Pons (tissue), 1 donor: ENCODE measurements at places on chromosomes 12 and 14.

DNA sequence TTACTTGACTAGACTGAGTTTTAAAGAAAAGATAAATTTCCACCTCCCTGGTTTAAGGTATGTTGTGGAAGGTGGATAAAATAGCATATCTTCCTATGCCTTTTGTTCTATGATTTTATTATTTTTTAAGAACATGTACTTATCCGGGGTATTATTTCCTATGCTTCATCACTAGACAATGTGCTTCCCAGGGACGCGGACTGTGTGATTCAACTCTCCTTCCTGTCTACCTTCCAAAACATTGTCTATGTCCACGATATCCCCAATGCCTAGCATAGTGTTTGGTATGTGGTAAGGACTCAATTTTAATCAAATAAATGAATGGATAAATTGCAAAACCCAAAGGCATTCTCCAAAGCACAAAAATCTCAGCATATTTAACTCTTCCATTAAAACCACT is 8.3 kb upstream of the CCND2 start:
- DNase-seq = no peak

GRCh38 chr12:48021485-48022179 is 17.4 kb upstream of the COL2A1 start:
- no peak for DNase-seq

- DNase-seq = no peak
These were observed 1.9 kb upstream of the FOXN3 start for GRCh38 chr14:89418976-89419375.

- DNase-seq = peak; percentile 17
These were observed 908 bp downstream of the ENTPD5 start for GRCh38 chr14:74018174-74018585.

DNA sequence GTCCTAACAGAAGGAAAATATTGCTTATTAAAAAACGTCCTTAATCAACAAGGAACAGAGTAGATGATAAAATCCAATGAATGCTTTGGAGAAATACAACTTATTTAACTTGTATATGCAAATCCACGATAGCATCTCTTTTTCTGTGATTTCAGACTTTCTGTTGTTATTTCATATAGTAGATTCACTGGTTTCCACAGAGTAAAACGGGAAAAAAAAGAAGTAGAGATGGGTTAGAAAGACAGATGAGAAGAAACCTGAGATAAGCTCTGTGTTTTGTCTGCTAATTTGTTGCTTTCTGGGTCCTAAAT is 447.7 kb downstream of the RERGL start:
- no peak for DNase-seq

GRCh38 chr14:100049220-100049619 is 16.0 kb upstream of the EVL start:
- DNase-seq = no peak

GRCh38 chr12:111057701-111058425 is 137.5 kb upstream of the MYL2 start:
- DNase-seq = no peak

DNA sequence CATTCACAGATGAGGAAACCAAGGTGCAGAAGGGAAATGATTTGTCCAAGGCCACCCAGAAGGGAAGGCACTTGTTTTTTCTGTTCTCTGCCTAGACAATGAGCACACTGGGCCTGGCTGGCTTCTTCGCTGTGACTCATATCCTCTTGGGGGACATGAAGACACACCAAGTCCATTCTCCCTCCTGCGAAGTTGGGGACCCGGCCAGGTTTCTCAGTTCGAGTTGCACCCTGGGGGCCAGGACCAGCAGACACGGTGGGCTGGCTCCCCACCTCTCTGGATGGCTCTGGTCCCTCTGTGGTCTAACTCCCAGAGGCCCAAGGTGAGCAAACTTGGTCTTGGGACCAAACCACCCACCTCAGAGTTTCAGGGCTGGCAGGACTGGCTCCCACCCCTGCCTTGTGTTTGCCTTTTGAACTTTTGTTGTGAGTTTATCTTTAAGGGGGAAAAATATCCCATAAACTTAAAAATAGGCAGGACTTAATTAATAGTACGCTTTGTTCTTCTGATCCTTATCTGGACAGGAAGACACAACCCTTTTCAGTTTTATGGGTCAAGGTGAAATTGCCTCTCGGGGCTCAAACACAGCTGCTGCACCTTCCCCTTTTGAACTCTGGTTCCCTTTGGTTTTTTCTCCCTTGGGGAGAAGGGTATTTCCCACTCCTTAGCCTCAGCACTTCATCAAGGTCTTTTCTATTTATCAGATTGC is 9.0 kb upstream of the MLEC start:
- no peak for DNase-seq

GRCh38 chr14:54643696-54644176 is 76.8 kb downstream of the SAMD4A start:
- DNase-seq = no peak

DNA sequence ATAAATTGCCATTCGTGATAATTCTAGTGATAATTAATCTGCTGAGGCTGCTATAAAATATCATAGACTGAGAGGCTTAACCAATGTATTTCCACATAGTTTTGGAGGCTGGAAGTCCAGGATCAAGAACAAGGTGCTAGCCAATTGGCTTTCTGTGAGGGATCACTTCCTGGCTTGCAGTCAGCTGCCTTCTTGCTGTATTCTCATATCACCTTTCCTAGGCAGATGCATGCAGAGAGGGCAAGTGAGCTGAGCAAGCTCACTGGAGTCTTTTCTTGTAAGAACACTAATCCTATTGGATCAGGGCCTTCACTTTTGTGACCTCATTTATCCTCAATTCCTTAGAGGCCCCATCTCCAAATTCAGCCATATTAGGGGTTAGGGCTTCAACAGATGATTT is 640.7 kb downstream of the DIO2 start:
- no peak for DNase-seq

DNA sequence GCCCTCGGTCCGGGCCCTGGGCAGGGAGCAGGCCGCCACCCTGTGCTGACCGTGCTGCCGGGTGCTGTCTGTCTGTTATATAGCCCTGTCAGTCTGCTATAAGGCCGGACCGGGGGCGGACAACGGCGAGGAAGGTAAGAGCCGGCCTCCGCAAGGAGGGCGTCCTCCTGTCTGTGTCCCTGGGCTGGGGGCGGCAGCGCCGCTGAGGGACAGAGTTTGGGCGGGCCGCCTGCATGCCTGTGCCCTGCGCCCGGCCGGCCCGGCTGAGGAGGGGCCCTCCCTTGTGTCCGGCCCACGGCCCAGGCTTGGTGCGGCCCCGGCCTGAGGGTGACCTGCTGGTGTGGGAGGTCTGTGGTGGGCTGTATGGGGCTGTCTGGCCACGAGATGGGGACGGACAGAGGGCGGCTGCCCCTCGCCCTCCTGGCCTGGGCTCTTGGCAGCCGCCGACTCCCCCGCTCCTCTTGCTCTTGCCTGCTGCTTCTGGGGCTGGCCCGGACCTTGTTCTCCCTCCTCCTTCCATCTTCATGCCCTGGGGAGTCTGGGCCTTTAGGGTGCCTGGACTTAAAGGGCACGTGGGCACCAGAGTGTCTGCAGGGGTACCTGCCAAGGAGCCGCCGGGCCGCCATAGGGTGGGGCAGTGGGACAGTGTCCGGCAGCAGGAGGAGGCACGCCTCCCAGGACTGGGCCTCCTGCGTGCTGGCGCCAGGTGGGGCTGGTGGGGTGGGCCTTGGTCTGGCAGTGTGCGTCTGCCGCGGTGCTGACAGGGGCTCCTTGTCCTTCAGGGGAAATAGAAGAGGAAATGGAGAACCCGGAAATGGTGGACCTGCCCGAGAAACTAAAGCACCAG is 25.1 kb upstream of the CRIP2 start:
- DNase-seq = no peak

DNA sequence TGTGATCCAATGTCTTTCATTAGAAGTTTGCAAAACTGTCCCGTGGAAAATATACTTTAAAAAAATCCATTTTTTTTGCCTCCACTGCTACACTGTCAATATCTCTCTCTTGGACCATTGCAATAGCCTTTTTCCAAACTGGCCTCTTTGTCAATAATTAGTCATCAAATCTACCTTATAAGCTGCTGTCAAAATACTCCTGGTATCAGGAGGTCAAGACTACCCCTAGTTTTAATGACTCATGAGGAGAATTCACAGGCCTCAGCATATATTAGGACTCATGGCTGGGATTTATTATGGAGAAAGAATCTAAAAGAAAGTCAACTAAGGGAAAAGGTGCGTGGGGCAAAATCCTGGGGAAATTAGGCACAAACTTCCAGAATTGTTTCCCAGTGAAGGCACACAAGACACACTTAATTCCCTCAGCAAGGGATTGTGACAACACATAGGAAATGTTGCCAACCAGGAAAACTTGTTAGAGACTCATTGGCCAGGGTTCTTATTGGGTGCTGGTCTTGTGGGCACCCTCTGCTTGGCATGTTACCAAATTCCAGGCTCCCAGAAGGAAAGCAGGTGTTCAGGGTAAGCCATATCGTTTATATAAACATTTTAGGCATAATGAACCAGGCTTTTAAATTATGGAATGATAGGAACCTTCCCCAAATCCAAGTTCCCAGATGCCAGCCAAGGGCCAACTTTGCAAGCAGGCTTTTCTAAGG is 56.1 kb downstream of the TMEM117 start:
- no peak for DNase-seq

DNA sequence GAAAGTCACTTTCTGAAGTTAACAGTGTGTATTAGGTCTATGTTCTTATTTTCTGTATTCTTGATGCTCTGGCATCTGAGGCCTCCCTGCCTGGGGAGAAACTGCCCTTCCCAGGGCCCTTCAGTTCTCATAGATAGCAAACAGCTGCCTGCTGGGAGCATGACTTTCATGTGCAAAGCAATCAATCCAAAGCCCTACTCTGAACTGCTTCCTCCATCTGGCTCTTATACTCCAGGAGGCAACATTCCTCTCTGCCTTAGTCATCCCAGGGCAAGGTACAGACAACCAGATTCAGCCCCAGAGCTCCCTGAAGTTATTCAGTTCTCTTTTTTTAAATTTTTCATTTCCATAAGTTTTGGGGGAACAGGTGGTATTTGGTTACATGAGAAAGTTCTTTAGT is 41.7 kb upstream of the RIN3 start:
- no peak for DNase-seq

DNA sequence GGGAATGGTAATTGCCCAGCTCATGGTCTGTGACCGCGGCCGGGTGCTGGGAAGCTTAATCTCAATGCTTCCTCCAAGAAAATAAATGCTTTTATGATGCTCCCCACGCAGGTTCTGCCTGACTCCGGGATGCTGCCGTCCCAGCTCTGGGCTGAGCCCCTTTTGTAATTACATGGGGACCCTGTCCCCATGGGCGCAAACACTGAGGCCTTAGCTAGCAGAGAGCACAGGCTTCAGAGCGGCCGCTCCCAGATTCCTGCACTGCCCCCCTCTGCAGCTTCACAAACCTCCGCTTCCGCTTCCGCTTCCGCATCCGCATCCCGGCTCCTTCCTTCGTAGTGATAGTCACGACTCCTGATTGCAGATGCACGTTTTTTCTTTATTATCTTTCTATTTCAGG is 129.5 kb downstream of the KIF26A start:
- no peak for DNase-seq

- no peak for DNase-seq
These were observed 4.4 kb upstream of the FAM186B start for GRCh38 chr12:49609875-49610154.

DNA sequence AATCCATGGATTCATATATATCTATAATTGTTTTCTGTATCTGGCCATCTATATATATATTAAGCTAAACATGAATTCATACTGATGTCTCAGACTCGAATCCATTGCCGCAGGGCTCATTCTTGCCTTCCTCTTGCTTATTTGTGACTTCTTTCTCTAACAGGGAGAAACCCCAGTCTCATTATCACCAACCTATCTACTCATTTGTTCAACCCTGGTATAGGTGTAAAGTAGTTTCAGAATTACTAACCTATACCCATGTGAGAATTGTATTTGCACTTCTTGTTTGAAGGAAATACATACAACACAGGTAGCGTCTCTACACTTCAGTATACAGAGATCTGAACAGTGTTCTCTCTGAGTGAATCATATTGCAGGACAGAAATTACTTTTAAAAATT is 77.7 kb downstream of the PTPN11 start:
- no peak for DNase-seq

DNA sequence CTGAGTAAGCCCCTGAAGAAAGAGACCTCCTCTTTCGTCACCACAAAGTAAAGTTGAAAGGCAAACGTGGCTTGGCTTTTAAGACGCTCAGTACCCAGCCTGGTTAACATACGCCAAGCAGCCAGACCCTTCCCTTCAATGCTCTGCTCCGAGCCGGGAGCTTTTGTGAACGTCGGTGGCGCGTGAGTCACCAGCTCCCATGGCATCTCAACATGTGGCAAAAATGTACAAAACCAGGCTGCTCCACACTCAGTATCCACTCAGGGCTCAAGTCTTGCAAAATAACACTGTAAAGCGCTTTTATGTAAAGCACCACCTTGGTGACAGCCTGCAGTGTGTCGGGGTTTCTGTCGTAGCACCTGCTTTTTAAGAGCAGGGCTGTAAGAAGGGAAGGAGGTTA is 89.0 kb downstream of the SETD3 start:
- DNase-seq = no peak

GRCh38 chr12:90211017-90211416 is 502.4 kb upstream of the ATP2B1 start:
- DNase-seq = no peak

DNA sequence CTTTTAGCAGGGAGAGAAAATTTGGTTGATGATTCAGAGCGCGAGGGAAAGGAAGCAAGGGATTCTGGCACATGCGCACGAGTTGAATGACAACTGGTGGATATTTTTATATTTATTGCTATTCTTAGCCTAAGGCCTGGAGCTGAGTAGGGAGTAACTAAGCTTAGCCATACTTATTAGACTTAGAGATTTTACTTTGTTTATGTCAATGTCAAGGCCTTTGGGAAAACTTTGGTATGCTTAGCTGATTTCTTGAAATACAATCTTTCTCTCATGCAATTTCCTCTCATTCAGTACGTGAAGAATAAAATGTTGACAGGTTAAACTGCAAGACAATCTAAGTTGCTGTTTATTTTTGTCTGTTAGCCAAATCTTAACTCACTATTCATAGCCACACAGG is 101.1 kb downstream of the CRADD start:
- DNase-seq = peak; percentile 37

DNA sequence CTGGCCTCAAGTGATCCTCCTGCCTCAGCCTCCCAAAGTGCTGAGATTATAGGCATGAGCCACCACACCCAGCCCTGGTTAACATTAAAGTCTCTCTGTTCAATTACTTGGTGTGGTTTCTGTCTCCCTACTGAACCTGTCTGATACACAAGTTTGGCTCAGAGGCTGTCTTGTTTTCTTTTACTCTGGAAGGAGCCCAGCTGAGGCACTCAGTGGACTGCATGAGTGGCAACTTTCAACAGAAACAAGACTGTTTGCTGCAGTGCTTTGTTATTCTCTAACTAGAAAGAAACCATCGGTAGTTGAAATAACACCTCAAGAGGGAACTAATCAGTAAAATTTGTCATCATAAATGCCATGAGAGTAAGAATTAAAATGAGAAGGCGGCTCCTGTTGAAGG is 238.7 kb downstream of the FOXN3 start:
- DNase-seq = no peak

GRCh38 chr14:53967606-53968005 is 11.0 kb upstream of the BMP4 start:
- no peak for DNase-seq

DNA sequence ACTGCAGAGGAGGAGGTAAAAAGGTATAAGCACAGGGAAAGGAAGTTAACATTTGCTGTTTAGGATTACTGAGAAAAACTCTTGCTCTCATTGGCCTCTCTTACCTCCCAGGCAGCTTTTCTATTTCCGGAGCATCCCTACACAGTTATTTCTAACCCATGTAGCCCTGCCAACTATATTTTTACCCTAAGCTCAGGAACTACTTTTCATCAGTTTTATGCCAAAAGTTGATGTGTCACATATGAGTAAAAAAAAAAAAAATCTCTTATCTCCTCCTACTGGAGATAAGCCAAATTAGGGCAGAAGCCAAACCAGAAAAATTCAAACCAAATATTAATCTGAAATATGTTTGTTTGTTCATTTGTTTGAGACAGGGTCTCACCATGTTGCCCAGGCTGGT is 34.4 kb upstream of the PSMA6 start:
- no peak for DNase-seq
